ENCODE measurements at places on chromosomes 5 and 9.

GRCh38 chr9:27367921-27368315 lies 71.0 kb upstream of the EQTN start:
- no peak for DNase-seq

DNA sequence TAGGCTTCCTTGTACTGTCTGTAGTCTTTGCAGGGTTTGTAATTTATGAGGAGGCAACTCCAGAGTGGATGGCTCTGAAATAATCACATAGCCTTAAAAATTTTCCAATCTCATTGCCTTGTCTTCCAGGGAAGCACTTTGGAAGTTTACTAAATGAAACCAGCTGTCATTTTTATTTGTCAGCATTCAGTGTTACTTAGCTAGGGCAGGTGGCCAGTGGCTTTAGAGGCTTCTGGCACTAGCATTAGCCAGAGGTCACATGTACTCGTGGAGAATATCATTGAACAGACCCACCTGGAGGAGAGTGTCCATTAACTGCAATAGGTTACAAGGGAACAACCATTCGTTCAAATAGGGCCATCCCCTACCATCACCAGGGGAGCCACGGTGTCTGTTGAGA lies 160.3 kb upstream of the SLC28A3 start:
- no peak for DNase-seq

DNA sequence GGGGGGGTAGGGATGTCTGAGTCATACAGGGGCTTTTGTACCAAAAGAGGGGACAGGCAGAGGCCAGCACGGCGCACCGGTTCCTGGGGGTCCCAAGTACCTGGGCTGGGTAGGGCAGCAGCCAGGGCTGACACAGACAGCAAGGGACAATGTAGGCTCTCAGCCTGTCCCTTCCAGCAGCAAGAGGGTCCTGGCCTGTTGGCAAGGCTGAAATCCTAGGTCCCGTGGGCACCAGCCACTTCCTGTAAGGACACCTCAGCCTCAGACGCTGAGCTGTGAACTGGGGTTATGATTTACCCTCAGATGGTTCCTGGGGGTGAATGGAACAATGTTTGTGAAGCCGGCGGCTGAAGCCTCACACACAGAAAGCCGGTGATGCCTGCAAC lies 41.3 kb downstream of the NACC2 start:
- DNase-seq: no peak

DNA sequence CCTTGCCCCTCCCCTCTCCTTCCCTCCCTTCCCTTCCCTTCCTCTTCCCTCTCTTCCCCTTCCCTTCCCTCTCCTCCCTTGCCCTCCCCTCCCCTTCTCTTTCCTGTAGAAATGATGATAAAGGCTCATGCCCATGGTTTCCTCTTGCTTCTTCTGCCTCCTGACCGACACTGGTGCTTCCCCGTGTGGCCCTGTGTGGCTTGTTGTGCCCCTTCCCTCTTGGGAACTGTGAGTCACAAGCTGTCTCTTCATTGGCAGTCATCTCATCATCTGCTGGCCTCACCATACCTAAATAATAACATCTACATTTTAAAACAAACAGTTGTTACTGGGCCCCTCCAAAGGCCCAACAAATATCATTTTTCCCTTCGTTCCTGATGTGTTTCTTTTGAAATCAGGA lies 11.7 kb upstream of the CARNMT1 start:
- no peak for DNase-seq

GRCh38 chr5:97134634-97135033 lies 7.8 kb downstream of the LIX1 start:
- no peak for DNase-seq

DNA sequence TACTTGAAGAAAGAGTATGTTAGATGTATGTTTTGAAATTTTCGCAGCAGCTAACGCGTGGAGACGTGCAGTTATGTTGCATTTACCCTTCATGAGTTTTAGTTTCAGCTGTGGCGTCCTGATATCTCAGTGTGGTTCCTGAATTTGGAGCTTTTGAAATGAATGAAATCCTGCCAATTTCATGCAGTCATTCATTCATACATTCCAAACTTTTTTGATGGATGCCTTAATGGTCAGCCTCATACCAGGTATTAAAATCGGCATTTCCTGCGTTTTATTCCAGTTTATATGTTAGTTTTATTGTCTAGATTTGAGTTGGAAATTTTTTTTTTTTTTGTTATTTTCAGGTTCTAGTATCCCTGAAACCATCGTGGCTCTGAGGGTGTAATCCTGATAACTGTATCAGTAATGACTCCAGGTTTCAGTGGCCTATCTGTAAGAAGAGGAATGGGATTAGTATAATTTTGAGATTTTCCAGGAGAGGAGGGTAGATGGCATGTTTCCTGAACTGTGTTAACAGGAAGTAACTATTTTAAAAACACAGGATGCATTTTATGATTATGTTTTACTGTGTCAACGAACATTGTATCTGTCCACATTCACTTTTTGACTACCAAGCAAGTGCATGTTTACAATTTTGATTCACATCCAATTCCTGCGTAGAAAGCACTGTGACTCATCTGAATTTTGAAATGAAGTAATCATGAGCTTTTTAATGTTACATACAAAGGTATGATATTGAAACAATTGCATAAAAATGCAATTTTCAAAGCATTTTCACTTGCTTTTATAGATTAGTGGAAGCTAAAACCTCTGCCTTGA lies 1.0 kb downstream of the FOCAD start:
- DNase-seq: no peak

- no peak for DNase-seq
Observed at GRCh38 chr5:105462377-105462776, 1899.8 kb upstream of the NUDT12 start.

DNA sequence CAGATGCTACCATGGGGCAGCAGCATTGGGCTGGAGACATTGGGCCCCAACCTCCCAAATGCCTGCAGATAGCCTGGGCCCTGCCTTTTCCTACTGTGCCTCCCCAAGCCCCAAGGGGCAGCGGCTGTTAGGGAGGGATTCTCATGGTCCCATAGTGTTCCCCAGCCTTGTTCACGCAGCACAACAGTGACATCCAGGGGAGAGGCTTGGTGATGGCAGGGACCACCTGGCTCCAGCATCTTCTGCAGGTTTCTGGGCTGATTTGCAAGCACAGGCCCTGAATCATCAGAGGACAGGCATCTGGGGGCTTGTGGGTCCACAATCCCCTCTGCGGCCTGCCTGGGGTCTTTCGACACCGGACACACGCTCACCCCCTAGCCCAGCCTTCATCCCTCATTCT lies 354.6 kb downstream of the SLIT3 start:
- DNase-seq: peak; percentile 2

DNA sequence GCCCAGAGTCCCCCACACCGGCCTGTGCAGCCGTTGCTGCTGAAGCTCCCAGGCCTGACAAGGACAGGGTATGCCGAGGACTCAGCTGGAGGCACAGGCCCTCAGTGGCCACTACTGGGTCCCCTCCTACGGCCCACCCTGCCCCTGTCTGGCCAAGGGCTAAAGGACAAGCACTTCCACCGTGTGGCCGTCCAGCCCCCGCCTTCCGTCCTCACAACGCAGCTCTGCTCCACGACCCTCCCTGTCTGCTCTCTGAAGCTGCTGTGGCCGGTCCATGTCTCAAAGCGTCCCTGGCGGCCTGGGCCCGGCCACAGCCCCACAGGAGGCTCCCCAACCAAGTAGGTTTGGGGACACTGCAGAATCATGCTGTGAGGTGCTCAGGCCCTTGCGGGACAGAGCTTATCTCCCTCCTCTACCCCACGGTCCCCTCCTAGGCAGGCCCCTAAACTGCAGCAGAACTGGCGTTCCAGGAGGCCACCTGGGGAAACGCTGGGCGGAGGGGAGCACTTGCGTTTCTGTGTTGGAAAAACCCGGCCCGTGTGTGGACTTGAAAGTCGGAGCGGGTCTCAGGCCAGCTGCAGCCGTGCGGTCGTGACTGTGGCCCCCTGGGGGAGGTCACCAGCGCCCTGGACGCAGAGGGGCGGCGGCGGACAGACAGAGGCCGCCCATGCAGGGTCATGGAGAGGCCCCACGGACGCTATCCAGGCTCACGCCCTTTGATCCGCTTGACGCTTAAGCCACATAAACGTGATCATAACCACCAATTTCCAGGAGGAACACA lies 45.6 kb downstream of the NKD2 start:
- peak; percentile 2 for DNase-seq

- DNase-seq: no peak
Observed at GRCh38 chr5:174533751-174534241, 190.6 kb upstream of the MSX2 start.

- DNase-seq: no peak
Observed at GRCh38 chr5:171647904-171648260, 137.7 kb upstream of the SMIM23 start.

DNA sequence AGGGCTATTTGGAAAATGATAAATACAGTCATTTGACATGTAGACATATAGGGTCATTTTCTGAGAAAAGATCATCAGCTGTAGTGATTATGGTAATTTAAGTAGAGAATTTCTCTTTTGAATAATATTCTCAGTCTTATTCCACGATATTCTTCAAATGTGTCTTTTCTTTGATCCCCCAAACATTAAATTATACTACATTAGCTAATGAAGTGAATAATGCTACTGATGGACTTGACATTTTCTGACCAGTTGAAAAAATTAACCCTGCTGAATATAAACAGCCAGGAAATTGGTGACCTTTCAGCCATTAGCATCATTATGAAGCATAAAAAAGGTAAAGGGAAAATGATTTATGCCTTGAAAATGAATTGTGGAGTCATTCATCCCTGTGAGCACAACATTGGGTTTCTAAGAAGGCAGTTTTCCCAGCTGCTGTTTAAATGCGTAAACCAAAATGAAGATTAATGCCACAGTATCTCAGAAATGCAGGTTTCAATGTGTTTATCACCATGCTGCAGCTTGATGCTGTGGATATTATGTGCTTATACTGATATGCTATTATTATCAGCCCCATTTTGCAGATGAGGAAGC lies 489.1 kb downstream of the KCTD16 start:
- no peak for DNase-seq

DNA sequence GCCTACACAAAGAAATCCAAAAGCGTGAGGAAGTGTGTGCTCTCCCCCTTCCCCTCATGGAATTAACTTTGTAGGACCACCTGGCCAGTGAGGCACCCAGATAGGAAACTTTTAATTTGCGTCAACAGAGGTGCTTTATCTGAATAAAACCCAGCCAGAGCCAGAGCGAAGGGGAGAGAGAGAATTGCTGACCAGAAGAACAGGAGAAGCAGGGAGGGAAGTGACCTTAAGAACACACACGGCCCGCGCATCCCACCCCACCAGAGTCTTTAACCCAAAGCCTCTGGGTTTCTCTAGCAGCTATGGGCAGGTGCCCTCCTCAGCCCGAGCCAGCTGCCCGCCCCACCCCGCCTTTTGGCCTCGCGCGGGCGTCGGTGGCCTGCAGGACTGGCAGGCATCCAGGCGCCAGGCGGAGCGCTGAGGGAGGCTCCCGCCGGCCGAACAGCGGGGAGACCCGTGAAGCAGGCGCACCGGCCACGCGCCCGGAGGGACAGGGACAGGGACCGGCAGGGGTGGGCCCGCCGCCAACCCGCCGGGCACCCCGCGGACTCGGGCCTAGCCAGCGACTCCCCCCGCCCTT lies 580 bp downstream of the ERAP1 start:
- peak; percentile 80 for DNase-seq

DNA sequence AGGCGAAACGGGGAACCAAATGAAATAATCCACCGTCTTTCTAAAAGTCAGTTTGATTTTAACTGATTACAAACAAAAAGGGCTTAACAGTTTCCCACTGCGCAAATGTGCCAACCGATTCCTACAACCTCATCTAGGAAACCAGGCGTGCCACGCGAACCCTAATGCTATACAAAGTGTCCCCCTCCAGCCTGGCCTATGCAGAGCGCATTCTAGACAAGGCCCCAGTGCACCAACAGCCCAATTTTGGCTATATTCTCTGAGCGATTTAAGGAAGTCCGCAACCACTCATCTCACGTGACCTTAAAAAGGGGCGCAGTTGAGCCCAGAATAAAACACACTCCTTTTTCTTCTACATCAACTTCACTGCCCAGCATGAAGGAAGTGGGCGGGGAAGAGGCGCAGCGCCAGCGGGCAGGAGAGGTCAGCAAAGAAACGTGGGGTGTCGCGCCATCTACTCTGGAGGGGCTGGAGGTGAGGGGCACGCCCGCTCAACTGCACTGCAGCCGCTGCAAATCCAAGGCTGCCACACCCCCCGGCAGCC lies 779 bp downstream of the FAM13B start:
- DNase-seq: no peak

- peak; percentile 73 for DNase-seq
Observed at GRCh38 chr9:136312436-136312835, 8.5 kb upstream of the CCDC187 start.

GRCh38 chr5:43485406-43485805 lies 1.7 kb upstream of the TMEM267 start:
- DNase-seq: no peak

DNA sequence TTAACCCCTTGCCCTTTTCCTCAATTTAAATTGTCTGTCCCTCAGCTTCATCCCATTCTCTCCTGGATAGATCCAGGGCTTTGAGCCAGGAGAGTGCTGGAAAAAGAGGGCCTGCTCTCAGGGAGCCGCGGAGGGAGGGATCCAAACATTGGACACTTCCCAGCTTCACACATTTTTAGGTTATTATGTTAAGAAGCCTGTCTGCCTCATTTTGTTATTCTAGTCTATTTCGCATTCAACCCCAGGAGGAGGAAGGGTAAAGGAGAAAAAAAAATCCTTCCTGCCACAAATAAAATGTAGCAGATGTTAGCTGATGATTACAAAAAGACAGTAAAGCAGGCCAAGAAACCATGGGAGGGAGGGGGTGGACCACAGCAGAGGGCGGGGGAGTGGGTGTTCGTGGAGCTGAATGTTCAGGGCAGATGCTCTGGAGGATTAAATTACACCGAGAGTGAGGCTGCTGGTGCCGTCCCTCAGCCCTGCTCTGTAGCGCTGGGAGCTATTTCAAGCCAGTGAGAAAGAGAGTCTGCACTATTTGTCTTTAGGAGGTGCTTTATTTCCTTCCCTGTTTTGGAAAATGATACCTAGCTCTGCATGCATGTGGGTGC lies 60.6 kb upstream of the ZFR start:
- peak; percentile 90 for DNase-seq

- DNase-seq: no peak
Observed at GRCh38 chr5:164431634-164432304, 926.4 kb downstream of the MAT2B start.

DNA sequence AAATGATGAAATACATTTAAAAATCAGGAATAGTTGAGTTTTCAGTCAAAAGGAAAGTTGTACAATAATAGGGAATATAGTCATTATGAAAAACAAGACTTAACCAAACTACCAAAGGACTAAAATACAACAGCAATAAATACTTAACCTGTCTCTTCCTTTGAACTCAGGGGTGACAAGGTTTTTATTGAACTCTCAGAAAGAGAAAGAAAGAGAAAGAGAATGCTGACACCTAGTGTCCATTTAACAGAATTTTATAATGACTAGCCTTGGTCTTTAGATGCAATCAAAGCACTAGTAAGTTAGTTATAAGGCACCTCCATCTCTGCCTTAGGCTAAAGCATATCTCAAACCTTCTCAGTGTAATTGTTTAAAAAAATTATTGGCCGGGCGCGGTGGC lies 47.5 kb downstream of the UIMC1 start:
- DNase-seq: peak; percentile 37

DNA sequence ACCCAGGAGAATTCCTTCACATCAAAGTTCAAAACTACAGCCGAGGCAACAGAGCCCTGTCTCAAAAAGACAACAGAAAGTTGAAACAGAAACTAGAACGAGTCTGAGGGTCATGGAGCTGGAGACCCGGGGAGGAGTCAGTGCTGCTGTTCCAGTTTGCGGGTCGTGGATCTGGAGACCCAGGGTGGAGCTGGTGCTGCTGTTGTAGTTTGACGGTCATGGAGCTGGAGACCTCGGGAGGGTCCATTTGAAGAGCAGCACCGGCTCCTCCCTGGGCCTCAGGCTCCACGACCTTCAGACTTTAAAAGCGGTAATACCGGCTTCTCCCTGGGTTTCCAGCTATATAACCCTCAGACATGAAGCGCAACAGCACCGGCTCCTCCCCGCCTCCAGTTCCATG lies 13.0 kb upstream of the LCN15 start:
- no peak for DNase-seq

Measured in NCI-H1417 (cell line).